NCI-H446 treated with DMSO at 0.1 percent for 48 hours (cell line): ENCODE measurements at places on chromosomes 3 and 15.

GRCh38 chr15:88032787-88033186 is 223.8 kb downstream of the NTRK3 start:
- DNase-seq, result no peak

GRCh38 chr3:100545371-100545770 is 53.0 kb downstream of the TMEM45A start:
- no peak for DNase-seq

- DNase-seq, result no peak
Measured at GRCh38 chr3:43243590-43244587, 42.5 kb upstream of the SNRK start.

- DNase-seq, result no peak
Measured at GRCh38 chr3:52388933-52389332, 56.0 kb downstream of the SEMA3G start.

GRCh38 chr3:55947406-55947805 is 460.3 kb upstream of the WNT5A start:
- DNase-seq, result no peak

GRCh38 chr3:157123621-157124020 is 36.3 kb downstream of the CCNL1 start:
- no peak for DNase-seq

- DNase-seq, result no peak
Measured at GRCh38 chr3:11536936-11537612, 106.6 kb downstream of the VGLL4 start.

DNA sequence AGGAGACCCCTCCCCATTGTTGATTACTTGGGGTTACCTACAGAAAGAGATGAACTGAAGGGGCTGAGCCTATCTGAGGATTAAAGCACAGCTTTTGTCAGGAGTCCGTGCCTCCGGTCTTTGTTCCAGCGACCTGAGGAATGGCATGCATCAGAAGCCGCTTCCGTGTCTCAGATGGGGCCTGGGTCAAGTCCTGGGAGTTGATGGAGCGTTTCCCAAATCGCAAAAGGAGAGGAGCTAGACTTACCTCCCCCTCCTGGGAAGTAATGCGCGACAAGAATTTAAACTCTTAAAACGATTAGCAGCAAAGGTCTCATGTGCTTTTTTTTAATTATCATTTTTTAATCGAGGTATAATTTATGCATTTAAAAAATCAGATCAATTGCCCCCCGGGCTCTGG is 983 bp upstream of the ALDH1A3 start:
- DNase-seq, result no peak

DNA sequence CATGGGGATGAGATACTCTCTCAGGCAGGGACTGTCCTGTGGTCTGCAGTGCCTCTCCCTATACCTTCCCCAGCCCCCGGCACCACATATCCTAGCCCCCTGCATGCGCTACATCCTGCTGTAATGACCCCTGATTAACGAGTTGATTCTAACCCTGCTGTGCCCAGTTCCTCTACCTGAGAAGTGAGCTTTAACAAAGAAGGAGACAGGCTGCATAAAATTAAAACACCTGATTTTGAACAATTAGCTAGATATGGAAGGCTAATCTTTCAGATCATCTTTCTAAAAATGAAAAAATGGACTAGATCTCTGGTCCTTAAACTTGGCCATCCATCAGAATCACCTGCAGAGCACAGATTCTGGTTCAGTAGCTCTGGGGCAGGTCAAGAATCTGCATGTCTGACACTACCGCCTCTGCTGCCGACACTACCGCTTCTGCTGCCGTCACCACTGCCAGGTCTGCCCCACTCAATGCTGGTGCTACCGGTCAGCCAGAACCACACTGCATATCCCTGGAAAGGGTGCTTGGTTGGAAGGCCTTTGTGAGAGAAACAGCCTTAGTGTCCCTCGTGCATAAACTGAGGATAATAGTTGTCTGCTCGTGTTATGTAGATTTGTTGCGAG is 33.6 kb upstream of the ZBTB38 start:
- no peak for DNase-seq

DNA sequence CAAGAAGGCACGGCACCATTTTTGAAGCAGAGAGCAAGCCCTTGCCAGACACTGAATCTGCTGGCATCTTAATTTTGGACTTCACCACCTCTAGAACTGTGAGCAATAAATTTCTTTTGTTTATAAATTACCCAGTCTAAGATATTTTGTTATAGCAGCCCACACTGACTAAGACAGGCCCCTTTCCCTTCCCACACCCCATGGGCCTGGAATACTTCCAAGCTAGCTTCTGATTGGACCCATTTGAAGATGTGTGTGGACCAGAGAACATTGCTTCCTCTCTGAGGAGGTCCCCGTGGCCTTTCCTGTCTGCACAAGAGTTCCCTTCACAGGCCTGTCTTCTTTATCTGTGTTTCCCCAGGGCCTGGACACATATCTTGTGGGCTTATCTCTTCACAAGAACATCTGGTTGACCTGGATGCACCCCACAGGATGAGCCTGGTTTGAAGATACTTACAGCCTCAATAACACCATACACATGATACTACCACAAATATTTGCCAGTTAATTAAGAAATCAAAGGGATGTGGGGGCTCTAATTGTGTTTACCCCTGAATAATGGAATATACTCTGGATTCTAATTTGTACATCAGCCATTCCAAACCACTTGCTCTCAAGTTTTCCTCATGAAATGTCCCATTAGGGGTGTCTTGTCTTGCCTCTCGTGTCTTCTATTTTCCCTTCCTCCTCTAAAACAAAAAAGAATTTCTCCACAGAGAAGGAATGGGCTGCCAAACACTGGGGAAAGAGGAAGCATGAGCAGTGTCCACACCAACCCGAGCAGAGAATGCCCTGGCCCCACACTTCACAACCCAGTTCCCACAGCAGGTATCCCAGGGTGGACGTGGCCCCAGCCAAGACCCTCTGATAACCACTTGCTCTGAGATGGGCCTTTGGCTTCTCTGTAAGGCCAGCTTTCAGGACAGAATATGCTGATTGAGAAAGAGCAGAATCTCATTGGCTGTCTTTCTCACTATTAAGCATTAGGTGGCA is 42.5 kb downstream of the GLB1 start:
- DNase-seq, result no peak

GRCh38 chr3:16399473-16399872 is 114.0 kb downstream of the RFTN1 start:
- peak; percentile 51 for DNase-seq

GRCh38 chr15:57946491-57947048 is 118.9 kb downstream of the ALDH1A2 start:
- no peak for DNase-seq

DNA sequence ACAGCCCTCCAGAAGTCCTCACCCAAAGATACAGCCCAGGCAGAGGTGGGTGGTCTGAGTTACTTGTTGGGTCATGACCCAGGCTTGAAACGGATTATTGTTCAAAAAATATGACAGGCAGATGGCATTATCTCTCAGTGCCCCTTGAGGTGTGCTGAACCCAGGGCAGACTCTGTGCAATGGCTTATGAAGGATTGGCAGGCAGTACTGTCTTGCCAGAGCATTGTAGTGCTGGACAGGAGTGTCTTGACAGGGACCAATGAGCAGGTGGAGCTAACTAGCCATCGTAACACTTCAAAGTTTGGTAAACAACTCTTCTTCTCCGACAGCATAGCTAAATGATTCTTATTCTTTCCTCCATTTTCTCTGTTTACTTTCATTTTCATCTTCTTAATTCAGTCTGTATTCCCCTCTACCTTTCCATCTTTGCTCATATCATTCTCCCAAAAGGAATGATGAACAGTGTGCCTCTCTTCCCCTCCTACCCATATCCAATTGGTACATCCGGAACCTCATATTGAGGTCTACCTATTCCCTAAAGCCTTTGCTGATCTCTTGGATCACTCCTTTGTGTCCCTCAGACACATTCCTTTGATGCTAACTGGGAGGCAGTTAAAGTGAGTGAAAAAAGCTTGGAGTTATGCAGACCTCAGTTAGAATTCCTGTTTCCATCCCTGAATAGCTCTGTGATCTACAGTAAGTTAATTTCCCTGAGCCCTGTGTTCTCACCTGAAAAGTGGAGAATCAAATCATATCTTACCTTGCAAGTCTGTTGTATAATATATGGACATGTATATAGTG is 2.6 kb upstream of the IL20RB start:
- no peak for DNase-seq

- DNase-seq, result no peak
Measured at GRCh38 chr15:57375827-57376695, at the start of gene CGNL1. TSS of gene CGNL1 (plus strand) at chr15:57376505. CDS start at chr15:57438000, 61,495 bp downstream.

- no peak for DNase-seq
Measured at GRCh38 chr3:56960234-56960917, 100.1 kb upstream of the SPATA12 start.

DNA sequence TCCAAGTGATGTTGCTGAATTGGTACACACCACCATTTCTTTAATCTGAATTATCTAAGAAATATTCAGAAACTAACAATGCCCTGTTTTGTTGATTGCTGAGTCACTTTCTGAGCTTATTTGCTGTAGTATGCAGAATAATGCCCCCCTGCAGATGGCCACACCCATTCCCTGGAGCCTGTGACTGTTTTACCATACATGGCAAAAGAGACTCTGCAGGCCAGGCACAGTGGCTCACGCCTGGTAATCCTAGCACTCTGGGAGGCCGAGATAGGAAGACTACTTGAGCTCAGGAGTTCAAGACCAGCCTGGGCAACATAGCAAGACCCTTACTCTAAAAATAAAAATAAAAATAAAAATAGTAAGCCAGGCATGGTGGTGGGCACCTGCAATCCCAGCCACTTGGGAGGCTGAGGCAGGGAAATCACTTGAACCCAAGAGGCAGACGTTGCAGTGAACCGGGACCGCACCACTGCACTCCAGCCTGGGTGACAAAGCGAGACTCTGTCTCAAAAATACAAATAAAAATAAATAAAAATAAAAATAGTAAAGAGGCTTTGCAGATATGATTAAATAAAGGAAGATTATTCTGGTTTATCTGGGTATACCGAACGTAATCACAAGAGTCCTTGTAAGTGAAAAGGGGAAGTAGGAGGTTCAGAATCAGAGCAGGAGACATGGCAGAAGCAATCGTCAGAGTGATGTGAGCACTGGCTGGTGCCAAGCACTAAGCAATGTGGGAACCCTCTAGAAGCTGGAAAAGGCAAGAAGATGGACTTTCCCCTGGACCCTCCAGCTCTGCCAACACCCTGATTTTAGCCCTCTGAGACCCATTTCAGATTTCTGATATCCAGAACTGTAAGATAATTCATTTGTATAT is 19.0 kb downstream of the PCYT1A start:
- no peak for DNase-seq

GRCh38 chr3:63351159-63352007 is 73.3 kb downstream of the SYNPR start:
- no peak for DNase-seq

GRCh38 chr3:141076036-141076773 is 25.1 kb downstream of the SPSB4 start:
- no peak for DNase-seq

- peak; percentile 2 for DNase-seq
Measured at GRCh38 chr3:137110392-137110996, 152.7 kb downstream of the IL20RB start.
